ENCODE measurements at places on chromosomes 6 and 20. TPM values are rescaled to one million over a fixed set of nuclear protein-coding genes. Genes with fewer than 3 reads are reported as not detected.
A peak's percentile ranks its signal among the peaks of the same experiment; 100 is the strongest.

MUCL3 gene
- polyA plus RNA-seq, result not detected

MICB gene
- 9.9 TPM for polyA plus RNA-seq

IP6K3 gene
- polyA plus RNA-seq, result 0.21 TPM

AGER gene
- polyA plus RNA-seq, result 2.9 TPM

COQ3 gene
- 8.0 TPM for polyA plus RNA-seq

GRCh38 chr6:27318973-27319372 lies 6.9 kb upstream of the POM121L2 start:
- no peak for DNase-seq

- no peak for DNase-seq
Observed at GRCh38 chr6:154572556-154572955, 62.1 kb upstream of the CNKSR3 start.

- no peak for DNase-seq
Observed at GRCh38 chr20:40050596-40050995, 638.4 kb downstream of the MAFB start.

GRCh38 chr20:15637950-15638754 lies 935.1 kb downstream of the KIF16B start:
- DNase-seq, result no peak

- peak; percentile 8 for DNase-seq
Observed at GRCh38 chr6:124870611-124871459, 91.4 kb upstream of the RNF217 start.

- DNase-seq, result no peak
Observed at GRCh38 chr6:81054036-81054435, 698.4 kb downstream of the TENT5A start.

DNA sequence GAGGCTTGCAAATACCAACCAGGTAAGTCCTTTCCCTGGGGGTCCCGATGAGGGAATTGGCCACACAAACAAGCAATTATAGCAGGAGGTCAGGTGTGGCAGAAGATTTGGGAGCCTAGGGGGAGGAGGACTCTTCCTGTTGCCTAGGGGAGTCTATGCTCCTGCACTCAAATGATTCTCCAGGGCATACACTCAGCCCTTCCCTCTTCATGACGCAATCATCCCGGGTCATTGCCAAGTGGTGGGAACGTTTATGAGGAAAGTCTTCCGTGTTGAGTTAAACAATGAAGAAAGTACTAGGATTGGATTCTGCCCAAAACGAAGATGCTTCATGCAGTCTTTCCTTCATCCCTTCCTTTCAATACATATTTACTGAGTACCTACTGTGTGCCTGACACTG lies 186.5 kb upstream of the TSHZ2 start:
- no peak for DNase-seq
